ENCODE measurements at places on chromosomes 6 and 20.

- no peak for DNase-seq
These were observed 91.2 kb downstream of the JARID2 start for GRCh38 chr6:15336900-15337560.

DNA sequence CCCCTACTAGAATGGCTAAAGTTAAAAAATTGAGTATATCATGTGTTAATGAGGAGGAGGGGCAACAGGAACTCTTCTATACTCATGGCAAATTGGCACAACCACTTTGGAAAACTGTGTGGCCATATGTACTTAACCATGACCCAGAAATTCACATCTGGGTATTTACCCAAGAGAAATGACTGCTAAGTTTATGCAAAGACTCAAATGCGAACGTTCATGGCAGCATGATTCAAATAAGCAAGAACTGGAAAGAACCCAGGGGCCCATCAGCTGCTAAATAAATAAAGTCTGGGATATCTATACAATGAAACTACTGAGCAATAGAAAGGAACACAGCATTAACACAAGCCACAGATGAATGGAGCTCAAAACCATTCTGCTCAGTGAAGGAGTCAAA is 107.6 kb downstream of the MYLK4 start:
- no peak for DNase-seq

DNA sequence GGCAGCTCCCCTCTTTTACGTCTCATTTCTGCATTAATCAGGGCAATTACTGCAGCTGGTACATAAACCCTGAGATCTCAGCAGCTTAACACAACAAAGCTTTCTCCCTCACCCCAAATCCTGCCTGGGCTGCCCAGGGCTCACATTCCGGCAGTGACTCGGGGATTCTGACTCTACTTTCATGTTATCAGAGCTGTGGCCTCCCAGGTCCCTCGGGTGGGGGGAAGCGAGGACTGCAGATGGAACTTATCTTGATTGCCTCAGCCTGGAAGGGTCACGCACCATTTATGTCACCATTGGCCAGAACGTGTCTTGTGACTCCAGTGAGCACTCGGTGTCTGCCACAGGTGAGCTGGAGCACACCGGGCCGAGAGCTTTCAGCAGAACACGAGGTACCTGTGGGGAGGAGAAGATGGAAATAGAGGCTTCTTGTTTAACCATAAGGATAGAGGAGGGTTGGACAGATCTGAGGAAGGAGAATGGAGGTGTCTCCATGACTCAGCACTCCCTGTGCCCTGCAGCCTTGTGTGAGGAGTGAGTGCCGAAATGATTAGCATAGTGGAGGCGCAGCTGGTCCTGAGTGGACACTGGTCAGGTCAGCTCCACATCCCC is 88.5 kb upstream of the EXOC2 start:
- DNase-seq = no peak

GRCh38 chr20:3239026-3239866 is at the start of gene SLC4A11:
TSS of gene SLC4A11 (minus strand) at chr20:3239190. CDS start at chr20:3239137, 53 bp downstream.
- DNase-seq = peak; percentile 25

DNA sequence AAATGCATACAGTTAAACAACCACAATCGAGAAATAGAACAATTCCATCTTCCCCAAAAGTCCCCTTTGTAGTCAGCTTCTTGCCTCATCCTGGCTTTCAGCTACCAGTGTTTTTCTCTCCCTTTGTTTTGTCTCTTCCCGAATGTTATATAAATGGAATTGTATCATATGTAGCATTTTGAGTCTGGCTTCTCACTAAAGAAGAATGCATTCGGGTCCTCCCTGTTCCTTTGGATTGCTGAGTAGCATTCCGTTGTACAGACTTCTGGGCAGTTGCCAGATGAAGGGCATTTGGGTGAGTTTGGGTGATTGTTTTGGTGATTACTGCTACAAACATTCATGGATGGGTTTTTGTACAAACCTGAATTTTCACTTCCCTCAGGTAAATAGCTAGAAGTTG is 27.8 kb downstream of the PRPH2 start:
- no peak for DNase-seq

DNA sequence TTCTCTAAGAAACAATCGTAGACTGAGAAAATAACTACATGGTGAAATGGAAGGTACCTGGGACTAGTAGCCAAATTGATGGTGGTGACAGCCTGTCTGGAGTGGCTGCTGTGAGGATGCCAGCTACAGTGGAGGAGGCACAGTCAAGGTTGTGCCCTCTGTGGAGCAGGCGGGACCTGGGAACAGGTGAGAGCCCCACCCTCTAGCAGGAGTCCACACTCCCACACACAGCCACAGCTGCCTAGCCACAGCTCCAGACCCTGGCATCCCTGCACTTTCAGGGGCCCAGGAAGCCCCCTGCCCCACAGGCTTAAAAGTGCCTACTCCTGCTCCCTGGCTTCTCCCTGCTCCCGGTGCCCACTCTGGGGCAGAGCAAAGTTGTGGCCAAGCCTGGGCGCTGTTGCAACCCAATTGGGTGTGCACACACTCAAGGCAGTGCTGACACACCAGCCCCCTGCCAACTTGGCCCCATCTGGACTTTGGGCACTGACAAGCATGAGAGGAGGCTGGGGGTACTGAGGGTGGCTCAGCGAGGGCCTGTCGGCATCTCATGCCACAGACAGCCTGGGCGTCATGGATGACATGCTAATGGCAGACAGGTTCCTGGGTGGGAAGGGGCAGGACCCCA is 548.7 kb downstream of the TBC1D32 start:
- no peak for DNase-seq

DNA sequence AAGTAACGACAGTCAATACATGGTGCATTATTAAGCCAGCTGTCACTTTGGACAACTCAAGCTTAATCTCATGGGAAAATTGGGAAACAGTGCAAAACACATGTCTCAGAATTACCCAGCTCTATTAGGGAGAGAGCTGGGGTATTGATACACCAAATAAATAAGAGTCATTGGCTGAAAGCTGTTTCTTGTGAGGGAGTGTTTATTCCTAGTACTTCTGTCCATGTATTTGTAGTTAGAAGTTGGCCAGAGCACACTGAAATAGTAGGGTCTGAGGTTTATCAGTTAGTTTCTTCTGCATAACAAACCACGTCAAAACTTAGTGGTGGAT is 192.0 kb upstream of the RALGAPA2 start:
- DNase-seq = no peak

DNA sequence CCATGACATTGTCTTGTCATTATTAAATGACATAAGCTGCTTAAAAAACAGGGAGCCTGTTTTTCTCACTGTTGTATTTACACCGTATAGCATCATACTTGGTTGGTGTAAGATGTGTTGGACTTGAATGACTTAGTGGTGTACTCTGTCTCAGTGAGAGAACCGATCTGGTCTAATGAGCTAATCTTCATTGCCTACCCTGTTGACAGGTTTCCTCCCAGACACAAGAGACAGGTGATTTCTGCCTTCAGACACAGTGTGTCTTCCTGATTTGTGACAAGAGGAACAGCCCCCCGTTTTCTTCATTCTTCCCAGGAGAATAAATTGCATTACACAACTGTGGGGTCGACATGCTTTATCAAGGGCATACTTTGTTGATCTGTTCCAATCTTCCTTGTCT is 137.2 kb upstream of the ID4 start:
- no peak for DNase-seq

- no peak for DNase-seq
These were observed 15.8 kb upstream of the MAP7 start for GRCh38 chr6:136566007-136566487.

GRCh38 chr6:52177961-52178360 is 8.2 kb upstream of the IL17A start:
- DNase-seq = no peak

- DNase-seq = peak; percentile 30
These were observed 39.3 kb upstream of the OSTM1 start for GRCh38 chr6:108113557-108114519.

DNA sequence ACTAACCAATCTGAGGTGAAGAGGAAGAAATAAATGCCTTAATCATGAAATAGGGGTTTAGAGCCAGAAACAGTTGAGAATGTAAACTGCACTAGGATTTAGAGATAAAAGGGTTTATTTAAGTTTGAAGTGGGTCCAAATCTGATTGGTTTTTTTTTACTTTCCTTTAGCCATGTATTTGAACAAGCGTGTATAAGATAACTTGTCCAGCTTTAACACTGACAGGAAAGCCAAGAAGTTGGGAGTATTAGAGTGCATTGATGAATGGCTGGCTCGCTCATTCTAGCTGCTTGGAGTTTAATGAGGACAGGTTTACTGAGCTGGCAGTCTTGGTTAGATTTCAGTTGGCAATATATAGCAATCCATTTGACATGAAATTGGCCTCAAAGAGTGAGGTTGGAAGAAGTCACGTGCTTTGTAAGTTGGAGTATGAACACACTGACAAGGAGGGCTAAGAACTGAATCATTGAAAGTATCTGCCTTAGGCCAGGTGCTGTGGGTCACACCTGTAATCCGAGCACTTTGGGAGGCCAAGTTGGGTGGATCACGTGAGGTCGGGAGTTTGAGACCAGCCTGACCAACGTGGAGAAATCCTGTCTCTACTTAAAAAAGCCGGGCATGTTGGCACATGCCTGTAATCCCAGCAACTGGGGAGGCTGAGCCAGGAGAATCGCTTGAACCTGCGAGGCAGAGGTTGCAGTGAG is 13.7 kb downstream of the SRSF3 start:
- no peak for DNase-seq

DNA sequence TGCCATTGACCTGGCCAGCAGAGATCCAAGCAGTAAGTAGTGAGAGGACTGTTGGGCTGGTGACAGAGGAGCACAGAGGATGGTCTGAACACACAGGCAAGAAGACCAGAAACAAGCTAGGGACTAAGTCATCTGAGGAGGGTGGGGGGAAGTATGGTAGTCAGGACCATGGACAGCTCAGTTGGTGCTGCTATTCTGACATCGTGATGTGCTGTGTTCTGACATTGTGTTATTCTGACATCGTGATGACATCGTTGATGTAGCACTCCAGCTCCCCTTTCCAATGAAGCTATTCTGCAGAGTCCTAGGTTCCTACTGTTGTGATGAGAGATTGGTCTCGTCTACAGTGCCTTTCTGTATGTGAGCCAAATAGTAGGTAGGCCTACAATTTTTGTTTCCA is 28.7 kb downstream of the CFAP206 start:
- peak; percentile 32 for DNase-seq

- no peak for DNase-seq
These were observed 3.4 kb downstream of the SERPINB6 start for GRCh38 chr6:2967936-2968335.

GRCh38 chr20:1663917-1664316 is 6.3 kb upstream of the SIRPG start:
- DNase-seq = no peak
